ENCODE measurements at places on chromosomes 7 and 10.

DNA sequence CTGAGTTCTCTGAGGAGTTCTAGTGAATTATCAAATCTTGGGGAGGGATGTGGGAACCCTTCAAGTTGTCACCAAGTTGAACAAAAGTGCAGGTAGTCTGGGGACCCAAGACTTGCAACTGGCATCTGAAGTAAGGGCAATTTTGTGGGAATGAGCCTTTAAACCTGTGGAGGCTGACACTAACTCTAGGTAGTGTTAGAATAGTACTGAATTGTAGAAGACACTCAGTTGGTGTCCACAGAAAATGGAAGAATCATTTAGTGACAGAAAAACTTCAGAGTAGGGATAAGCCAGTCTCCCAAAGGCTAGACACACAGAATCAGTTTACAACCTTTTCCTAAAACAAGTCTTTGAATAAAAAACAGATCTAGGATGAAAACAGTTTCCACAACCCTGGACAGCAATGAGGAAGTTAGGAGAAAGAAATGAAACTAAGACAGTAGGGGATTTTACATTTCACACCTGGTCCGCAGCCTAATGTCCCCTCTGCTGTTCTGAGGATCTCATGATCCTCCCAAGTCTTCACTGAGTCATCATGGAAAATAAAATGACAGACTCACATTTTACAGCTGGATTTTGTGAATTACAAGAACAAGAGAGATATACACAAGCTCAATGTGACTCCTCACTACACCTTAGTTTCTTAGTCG lies 23.0 kb upstream of the ING3 start:
- no peak for DNase-seq

- no peak for DNase-seq
Observed at GRCh38 chr7:77258593-77258992, 59.0 kb upstream of the FGL2 start.

DNA sequence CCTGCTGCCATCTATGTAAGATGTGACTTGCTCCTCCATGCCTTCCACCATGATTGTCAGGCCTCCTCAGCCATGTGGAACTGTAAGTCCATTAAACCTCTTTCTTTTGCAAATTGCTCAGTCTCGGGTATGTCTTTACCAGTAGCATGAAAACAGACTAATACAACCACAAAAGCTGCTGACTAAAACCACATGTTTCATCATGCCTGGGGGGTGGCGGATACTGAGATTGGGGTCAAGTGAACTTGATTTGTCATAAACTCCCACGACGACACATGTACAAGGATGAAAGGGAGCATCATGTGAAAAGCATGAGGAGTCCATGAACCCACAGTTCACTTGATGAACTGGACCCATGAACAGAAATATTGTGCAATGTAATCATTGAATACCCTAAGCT lies 134.9 kb upstream of the ANK3 start:
- DNase-seq: peak; percentile 80

DNA sequence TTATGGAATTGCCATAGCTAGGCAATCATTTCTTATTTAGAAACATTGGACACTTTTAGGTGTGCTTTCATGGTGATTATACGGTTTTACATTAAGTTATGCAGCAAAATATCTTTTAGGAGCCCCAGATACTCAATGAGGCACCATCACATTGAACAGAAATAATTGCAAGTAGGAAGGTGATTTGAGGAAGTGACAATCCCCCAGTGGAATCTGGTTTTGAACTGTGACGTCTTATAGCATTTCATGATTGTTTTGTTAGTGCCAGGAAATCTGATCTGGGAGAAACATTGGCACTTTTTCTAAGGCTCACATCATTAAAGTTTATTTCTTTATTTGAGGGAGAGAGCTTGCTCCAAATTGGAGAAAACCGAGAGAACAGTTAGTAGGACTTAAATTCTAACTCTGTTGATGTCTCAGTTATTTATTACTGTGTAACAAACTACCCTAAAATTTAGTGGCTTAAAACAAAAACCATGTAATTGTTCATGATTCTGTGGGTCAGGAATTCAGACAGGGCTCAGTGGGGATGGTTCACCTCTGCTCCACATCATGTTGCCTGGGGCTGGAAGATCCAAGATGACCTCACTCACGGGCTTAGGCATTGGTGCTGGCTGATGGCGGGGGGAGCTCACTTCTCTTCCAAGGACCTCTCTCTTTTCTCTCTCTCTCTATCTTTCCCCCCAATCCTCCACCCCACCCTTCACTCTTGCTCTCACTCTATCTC lies 78.2 kb upstream of the STEAP1B start:
- peak; percentile 77 for DNase-seq

DNA sequence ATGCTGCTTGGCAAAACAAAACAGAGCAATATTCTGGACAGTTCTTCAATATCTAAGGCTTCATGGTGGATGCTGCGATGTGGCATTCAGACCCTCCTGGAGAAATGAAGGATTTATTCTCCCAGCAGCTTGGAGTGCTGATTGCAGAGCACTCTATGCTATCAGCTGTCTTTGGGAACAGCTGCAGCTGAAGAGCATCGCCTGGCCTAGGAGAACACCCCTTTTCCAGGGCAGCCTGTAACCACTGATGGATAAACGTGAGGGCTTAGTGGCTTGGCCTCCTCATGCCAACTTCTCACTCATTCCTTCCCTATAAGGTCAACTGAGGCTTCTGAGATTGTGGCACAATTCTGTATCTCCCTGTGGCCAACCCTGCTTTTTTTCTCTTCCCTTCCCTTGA lies 638.1 kb upstream of the CNTNAP2 start:
- no peak for DNase-seq

DNA sequence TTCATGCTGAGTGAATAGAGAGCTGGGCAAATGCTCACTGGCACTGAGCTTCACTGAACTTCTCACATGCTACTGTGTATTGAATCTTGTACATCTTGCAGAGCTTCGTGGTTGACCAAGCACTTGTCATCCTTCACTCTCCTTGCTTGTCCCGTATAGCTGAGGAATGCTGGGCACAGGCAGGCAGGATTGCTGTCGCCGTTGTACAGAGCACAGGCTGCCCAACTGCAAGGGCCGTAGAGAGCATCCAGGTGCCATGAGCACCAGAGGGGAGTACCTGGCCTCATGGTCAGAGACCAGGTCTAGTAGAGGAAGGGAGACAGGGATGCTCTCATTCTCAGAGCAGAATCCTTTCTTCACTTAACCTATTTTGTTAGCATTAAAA lies 99.8 kb upstream of the RET start:
- no peak for DNase-seq

DNA sequence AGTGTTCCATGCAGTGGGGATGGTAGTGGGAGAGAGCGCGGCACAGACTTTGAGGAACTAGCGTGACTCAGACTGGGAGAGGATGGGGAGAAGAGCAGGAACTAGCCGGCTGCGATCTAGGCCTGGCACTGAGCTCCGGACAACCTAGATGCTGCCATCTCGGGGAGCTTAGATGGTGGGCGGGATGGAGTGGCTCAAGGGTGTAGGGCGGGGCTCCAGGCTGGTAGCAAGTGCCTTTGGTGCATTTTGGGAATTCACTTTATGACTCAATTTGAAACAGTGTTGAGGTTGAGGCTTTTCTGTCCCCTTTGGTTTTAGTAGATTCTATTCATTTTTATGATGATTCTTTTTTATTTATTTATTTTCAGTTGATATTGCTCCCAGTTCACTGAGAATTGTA lies 185.3 kb upstream of the GPR26 start:
- DNase-seq: no peak

DNA sequence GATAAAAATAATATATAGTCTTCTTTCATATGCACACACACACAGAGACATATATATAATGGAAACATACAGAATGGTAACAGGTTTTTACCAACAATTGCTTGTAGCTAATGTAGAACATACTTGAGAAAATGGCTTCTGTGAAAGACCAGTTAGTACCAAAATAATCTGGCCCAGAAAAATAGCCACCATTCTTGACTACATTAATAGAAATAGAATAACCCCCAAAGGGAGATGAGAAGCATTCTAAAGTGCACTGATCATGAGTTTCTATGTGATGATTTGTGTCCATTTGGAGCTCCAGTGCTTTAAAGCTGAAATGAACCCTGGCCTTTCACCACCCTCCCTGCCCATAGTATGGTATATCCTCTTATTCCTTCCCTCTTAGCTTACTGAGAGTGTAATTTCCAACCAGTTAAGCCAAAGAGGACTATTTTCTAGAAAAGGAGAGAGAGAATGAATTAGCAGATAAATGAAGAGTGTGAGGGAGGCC lies 22.9 kb upstream of the IFIT2 start:
- DNase-seq: no peak

GRCh38 chr10:47071891-47072290 lies 160.7 kb downstream of the PTPN20 start:
- no peak for DNase-seq

DNA sequence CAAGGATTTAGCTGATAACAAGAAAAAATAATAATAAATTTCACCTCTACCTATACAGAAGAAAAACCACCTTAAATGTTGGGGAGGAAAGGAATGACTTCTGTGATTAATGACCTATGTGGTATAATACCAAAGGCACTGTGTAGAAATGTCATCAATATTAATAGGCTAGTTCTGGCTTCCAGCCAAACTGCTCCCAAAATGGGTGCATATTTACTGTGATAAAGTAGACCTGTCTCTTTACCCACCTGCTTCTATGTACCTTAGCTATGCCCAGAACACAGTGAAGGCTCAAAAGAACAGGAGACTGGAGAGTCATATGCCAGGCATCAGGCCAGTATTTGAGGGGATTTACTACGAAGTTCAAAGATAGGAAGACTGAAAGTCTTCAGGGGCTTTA lies 76.0 kb downstream of the ATE1 start:
- DNase-seq: no peak

DNA sequence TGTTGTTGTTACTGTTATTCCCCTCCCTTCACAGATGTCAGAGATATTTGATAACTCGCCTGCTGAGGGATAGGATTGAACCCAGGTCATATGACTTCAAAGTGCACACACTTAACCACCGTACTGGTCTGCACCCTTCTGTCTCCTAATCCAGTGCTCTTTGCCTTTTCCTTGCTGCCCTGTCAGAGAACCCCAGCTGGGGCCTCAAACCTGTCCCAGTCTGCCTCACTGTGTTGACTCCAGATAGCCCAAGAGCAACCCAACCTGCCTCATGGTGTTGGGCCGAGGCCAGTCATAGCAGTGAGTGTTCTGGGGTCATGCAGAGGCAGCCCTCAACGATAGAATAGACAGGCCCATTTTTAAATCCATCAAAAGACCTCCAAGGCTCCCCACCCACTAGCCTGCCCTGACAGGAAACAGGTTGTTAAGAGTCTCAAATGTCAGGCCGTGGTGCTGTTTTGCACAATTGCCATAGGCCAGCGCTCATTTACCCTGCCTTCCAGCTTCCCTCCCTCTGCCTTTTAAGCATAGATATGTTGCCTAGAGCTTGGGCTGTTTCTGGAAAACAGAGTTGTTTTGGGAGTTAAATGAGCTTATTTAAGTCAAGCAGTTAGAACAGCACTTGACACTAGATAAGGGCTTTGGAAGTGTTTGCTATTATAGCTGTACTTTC lies 37.0 kb upstream of the PDCD4 start:
- DNase-seq: no peak

- no peak for DNase-seq
Observed at GRCh38 chr7:43650457-43651052, 67.6 kb downstream of the STK17A start.

- peak; percentile 79 for DNase-seq
Observed at GRCh38 chr10:4807761-4808507, 18.1 kb upstream of the AKR1E2 start.

DNA sequence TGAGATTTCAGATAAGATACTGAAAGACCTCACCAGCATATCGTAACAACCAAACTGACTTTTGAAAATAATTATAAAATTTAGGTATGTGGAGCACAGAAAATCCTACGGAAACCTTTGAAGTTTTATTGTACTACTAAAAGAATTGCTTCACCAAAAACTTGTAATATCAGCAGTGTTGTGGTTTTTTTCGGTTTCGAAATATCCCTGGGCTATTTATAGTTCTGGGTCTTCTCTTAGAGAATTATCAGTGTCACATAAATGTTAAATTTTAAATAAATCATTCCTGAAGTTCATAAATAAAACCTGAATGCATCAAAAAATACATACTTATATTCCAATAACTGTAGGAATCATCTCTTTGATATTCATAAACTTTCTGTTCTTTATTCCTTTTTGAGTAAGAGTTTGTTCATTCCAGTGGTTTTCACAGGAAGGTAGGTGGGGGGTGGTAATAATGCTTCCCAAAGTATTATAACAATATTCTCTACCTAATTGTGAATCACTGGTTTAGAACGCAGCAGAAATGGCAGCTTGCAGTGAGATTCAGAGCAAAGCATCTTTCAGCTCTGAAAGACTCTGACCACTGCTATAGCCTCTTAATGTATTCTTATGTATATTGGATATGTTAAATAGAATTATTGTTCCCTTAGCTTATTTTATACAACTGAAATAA lies 60.2 kb downstream of the ZNF277 start:
- DNase-seq: peak; percentile 11

DNA sequence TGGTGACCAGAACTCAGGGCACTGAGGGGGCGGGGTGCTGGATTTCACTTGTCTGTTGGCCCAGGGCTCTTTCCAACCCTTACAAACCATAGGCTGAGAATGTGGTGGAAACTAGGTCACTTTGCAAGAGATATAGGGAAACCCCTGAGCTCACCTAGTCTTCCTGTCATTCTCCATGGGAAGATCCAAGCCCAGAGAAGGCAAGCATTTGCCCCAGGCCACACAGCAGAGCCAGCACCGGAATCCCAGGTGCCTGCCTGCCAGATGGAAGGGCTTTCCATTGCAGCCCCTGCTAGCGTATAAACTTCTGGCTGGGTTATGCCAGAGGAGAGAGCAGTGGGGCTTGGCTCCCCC lies 427 bp downstream of the PYROXD2 start:
- no peak for DNase-seq

GRCh38 chr7:149547126-149547525 lies 49.5 kb upstream of the ZNF746 start:
- no peak for DNase-seq

- no peak for DNase-seq
Observed at GRCh38 chr10:34641147-34641912, 173.8 kb downstream of the PARD3 start.

- no peak for DNase-seq
Observed at GRCh38 chr7:138350701-138351357, 109.2 kb upstream of the TRIM24 start.

GRCh38 chr7:127658970-127659630 lies 7.1 kb downstream of the SND1 start:
- DNase-seq: no peak

- DNase-seq: no peak
Observed at GRCh38 chr10:75272896-75273295, 37.1 kb upstream of the COMTD1 start.

DNA sequence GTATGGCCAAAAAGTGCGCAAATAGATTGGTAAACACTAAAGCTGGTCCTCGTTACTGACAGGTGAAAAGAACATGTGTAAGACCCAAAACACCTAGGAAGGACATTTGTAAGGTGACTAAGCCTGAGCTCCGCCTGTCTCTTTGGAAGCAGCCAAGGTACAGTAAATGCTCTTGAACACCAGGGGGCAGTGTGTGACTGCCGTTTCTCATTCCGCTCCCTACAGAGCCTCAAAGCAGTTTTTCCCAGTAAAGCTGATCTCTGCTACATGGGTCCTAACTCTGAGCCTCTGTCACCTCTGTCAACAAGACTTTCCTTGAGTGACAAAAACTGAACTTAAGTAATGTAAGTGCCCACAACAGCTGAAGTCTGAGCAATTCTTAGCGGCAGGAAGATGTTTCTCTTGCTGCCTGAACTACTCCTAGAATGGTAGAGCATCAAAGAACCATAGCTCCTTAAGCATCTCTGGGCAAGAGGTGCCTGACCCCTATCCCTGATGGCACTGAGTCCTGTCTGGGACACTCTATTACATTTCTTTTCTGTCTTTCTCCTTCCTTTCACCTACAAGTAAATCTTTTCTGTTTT lies 238.0 kb upstream of the INHBA start:
- DNase-seq: peak; percentile 70

- no peak for DNase-seq
Observed at GRCh38 chr10:102247734-102248133, 2.4 kb downstream of the GBF1 start.
